ENCODE measurements at places on chromosomes 12 and 14. TPM values are rescaled to one million over a fixed set of nuclear protein-coding genes. Genes with fewer than 3 reads are reported as not detected.

The MAP3K9 gene
- total RNA-seq, result 1.6 TPM

The RNASE12 gene
- total RNA-seq, result not detected

The FOXN4 gene
- not detected for total RNA-seq

DNA sequence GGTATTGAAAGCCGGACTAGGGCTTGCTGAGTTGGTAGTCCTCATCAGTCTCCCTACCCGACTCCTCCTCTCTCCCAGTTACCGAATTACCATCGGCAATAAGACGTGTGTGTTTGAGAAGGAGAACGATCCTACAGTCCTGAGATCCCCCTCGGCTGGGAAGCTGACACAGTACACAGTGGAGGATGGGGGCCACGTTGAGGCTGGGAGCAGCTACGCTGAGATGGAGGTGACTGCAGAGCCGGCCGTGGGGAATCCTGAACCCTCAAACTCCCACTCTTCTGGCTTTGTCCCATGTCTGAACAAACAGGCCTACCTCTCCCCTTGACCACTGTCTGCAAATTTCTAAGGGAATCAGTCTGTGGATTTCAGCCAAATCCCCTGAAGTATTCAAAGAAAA lies 82.9 kb downstream of the ACACB start:
- DNase-seq, result no peak

The OR6S1 gene
- total RNA-seq, result not detected

The CCDC197 gene
- total RNA-seq, result not detected

The KRT75 gene
- not detected for total RNA-seq

DNA sequence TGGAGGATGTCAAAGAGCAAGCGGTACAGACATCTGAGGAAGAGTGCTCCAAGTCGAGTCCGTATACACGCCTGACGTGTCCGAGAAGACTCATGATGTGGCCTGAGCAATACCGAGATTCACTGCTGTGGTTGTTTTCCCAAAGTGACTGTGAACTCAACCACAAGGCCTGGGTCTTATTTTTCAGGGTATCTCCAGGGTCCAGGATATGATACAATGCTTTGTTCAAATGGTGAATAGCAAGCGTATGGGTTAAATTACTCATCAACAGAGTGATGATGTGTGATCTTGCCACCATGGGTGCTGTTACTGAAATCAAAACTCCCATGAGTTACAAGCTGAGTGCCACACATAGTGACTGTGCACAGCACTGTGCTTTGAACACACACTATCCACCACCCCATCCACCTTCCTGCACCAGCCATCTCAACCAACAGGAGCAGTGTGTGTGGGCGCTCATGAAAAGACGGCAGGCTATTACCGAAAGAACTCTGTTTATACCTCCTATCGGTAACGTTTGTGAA lies 109.6 kb downstream of the BCAT1 start:
- no peak for DNase-seq

DNA sequence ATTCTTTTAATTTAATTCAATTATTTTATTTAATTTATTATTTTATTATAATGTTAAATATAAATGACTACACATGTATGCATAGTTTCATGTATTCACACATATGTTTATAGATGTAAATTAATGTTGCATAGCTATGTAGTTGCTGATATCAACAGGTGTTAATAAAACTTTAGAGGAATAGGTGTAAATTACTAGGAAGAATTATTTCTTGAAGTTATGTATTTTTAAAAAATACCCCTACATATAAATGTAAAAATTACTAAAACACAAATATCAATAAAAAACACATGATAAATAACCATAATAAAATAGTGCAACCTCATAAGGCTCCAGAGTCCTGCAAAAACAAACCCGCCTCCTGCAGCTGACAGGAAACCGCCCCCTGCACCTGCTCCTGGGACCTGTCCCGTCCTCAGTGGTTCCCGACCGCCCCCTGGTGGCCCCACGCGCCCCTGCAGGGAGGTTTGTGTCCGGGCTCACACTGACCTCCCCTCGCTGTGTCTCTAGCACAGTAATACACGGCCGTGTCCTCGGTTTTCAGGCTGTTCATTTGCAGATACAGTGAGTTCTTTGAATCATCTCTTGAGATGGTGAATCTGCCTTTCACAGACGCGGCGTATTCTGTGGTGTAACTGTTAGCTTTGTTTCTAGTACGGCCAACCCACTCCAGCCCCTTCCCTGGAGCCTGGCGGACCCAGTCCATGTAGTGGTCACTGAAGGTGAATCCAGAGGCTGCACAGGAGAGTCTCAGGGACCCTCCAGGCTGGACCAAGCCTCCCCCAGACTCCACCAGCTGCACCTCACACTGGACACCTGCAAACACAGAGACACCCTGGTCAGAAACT lies 1264.0 kb downstream of the TMEM121 start:
- DNase-seq, result peak; percentile 71
